NCI-H524 (cell line): ENCODE measurements at places on chromosomes 11 and 22.

GRCh38 chr11:7457211-7457610 lies 28.1 kb upstream of the OLFML1 start:
- DNase-seq: no peak

- no peak for DNase-seq
Observed at GRCh38 chr11:67384851-67385366, 6.9 kb upstream of the RAD9A start.

- no peak for DNase-seq
Observed at GRCh38 chr11:34732831-34733230, 111.9 kb downstream of the EHF start.

DNA sequence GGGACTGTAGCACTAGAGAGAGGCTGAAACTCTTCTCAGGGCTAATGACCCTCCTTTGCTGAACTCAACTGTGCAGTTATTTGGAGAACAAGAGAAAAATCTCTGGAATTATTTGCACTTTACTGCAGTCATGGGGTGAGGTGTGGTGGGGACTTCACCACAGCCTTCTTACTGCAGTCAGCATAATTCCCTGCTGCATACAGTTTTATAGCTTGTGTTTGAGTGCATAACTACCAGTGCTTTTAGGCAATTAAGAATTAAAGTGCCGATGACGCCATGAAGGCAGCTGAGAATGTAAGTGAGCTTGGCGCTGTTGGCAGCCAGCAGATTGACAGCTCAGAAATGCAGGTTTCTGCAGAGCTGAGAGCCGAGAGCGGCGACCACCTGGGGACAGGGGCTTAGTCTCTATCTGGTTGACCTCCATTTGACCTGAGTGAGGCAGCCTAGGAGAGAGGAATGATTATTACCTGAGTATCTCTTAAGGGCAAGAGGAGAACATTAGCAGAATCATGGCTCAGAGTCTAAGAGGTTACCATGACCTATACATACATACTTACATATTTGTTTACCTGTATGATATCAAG lies 830.0 kb downstream of the NTM start:
- DNase-seq: no peak

- DNase-seq: no peak
Observed at GRCh38 chr11:10941871-10942270, 84.0 kb upstream of the ZBED5 start.

DNA sequence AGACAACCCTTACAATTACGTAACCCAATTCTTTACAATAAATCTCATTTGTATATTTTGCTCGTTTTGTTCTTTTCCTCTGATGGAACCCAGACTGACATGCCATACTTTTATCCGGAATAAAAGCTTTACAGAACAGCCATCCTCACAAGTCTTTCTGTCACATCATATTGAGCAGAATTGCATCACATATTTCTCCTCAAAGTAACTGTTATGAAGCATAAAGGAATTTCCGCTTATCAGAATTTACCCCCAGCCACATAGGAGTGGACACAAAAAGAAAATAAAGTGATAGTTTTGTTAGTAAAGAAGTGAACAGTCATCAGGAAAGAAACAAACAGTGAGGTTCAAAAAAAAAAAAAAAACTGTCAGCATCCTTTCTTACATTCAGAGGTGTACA lies 539.5 kb upstream of the LUZP2 start:
- no peak for DNase-seq

GRCh38 chr11:69211540-69211919 lies 55.8 kb downstream of the SMIM38 start:
- no peak for DNase-seq
